CD4-positive, alpha-beta T cell treated with Interleukin-4 for 4 hours (primary cell): ENCODE measurements at places on chromosomes 3 and 15.

DNA sequence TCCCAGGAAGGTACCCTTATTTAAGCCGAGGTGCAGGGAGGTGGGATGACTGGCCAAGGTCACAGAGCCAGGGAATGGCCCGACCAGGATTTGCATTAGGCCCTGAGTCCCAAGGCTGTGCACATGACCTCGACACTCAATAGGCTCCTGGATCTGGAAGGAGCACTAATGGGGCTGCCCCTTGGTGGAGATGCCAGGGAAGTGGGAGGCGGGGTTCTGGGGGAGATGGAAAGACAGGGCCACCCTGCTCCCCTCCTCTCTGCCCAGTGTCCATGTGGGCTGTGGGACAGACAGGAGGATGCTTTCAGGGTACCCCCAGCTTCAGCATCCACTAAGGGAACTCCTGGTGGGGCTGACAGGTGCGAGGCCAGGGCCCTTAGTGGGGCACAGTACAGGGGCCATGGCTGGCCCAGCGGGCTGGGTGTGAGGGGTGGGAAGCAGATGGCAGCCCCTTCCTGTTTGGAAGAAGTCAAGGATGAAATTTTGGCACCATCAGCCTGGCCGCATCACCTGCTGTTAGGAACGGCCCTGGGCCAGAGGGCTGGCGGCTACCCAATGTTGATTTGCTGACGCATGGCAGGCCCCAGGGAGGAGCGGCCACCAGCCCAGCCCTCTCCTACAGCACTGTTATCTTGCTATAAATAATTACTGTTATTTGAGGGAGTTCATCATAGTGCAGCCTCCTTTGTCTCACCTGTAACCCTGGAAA lies 37.3 kb downstream of the ATP2B2 start:
- DNase-seq, result no peak

DNA sequence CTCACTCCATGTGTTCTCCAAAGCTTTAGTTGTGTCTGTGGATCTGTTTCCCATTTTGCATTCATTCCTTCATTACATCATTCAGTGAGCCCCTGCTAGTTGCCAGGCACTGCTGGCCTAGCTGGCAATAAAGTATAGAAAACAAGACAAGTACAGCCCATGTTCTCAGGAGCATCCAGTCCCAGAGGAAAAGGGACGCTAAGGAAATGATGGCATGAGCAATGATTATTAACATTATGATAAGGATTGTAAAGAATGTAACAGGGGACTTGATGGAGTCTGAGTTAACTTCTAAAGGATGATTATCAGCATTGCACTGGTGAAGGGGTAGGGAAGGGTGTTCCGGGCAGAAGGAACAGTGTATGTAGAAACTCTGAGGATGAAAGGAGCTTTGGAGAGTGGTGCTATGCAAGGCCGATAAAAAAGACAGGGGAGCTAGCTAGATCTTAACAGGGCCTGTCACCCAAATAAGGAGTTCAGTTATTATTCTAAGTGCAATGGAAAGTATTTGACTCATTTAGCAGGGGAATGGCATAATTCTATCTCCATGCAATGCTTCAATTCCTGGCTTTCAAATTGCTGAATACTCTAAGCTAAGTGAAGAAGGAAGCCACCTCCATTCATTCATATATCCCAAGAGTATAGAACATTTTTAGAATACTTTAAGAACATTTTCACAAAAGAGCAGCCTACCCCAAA lies 258.2 kb upstream of the STT3B start:
- no peak for DNase-seq

- no peak for DNase-seq
Observed at GRCh38 chr3:111725706-111726105, 130.6 kb upstream of the ZBED2 start.

GRCh38 chr3:58631742-58632141 lies 34.8 kb downstream of the FAM3D start:
- no peak for DNase-seq

- no peak for DNase-seq
Observed at GRCh38 chr3:97070302-97070701, 255.9 kb downstream of the EPHA6 start.

GRCh38 chr15:101391431-101391830 lies 96.4 kb upstream of the SNRPA1 start:
- DNase-seq, result no peak

GRCh38 chr15:48435321-48435720 lies 104.1 kb downstream of the DUT start:
- no peak for DNase-seq

- no peak for DNase-seq
Observed at GRCh38 chr3:129695230-129695629, 88.8 kb upstream of the PLXND1 start.

GRCh38 chr3:120420360-120420759 lies 30.4 kb downstream of the FSTL1 start:
- no peak for DNase-seq

- no peak for DNase-seq
Observed at GRCh38 chr15:85780225-85780985, 14.3 kb downstream of the KLHL25 start.

DNA sequence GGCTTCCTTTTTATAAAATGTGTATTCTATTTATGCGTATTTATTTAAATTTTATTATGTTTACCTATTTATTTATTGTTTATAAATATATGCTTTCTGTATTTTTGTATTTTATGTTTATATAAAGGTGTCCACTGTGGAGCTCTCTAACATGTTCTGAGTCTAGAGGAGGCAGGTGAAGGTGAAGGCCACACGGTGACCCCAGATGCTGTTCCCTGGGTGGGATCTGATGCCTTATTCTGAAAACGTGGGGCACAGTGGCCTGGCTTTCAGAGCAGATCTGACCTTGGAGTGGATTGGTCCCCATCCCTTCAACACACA lies 104.7 kb upstream of the SLC7A14 start:
- no peak for DNase-seq

- DNase-seq, result no peak
Observed at GRCh38 chr15:62390791-62391640, 225.9 kb upstream of the C2CD4B start.

DNA sequence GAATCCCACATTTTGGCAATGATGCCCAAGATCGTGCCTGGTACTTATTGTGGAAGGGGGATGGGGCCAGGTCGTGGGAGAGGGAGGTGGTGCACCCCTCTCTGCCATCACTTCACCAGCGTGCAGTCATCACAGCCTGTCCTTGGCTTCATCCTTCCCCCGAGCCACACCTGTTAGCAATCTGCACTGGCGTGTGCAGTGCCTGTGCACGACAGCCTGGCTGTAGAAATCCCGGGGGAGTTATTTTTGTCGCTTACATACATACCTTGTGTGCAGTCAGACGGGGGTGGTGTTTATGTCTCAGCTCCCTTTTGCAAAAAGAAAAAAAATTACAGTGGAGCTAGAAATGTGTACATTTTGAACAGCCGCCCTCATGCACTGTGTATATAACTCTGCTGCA lies 216.0 kb downstream of the TLE3 start:
- DNase-seq, result no peak

- DNase-seq, result no peak
Observed at GRCh38 chr15:81853150-81853748, 192.6 kb downstream of the MEX3B start.

GRCh38 chr3:56144805-56145204 lies 323.5 kb downstream of the ERC2 start:
- no peak for DNase-seq

- DNase-seq, result no peak
Observed at GRCh38 chr15:57477736-57478522, 101.6 kb downstream of the CGNL1 start.

DNA sequence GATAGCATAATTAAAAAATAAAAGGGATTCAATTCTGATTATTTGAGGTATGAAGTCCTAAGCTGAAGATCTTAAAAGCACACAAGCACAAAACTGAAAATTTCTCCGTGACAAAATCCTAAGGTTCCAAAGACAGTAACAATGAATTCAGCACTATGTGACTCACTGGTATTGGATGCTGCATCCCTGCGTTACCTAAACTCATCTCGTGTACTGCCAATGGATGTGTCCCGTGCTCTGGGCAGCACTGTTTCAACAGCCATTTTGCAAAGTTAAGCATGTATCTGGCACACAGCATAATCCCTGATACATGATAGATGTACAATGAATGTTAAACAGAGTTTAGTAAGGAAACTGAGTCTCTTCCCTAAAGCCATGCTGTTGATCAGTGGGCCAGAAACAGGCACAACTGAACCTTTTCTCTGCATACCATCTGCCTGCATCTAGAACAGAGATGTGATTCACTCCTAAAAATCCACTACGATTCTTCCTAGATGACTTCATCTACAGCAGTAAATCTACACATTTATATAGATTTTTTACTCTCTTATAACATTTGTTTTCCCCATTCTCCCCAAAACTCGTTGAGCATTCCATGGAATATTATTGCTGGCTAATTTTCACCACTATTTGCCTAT lies 14.3 kb downstream of the SUCLG2 start:
- no peak for DNase-seq

GRCh38 chr3:64105816-64106215 lies 82.5 kb upstream of the PSMD6 start:
- no peak for DNase-seq

GRCh38 chr15:70559265-70560239 lies 203.8 kb downstream of the UACA start:
- peak; percentile 62 for DNase-seq

DNA sequence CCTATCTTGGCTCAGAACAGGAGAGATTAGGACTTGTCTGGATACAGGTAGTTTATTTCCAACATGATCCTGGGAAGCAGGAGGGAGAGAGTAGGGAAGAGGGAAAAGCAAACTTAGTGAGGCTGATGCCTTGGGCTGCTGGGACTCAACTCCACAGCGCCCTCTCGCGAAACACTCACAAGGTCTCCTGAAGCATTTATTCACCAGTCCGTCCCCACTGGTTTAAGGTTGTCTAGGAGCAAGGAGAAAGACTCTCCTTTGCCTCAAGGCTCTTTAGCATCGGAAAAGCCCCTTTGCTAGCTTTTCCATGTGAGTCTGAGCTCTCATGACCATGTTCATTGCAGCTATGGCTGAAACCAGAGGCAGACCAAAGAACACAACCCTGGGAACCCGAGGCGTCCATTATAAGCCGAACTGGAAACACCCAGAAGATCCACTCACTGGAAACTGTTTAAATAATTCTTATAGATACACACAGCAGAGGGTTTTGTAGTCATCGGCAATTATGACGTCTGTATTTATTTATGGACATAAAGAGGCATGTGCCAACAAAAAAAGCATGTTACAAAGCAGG lies 244.5 kb downstream of the CD47 start:
- no peak for DNase-seq

GRCh38 chr15:68782589-68783161 lies 38.0 kb downstream of the ANP32A start:
- DNase-seq, result no peak

DNA sequence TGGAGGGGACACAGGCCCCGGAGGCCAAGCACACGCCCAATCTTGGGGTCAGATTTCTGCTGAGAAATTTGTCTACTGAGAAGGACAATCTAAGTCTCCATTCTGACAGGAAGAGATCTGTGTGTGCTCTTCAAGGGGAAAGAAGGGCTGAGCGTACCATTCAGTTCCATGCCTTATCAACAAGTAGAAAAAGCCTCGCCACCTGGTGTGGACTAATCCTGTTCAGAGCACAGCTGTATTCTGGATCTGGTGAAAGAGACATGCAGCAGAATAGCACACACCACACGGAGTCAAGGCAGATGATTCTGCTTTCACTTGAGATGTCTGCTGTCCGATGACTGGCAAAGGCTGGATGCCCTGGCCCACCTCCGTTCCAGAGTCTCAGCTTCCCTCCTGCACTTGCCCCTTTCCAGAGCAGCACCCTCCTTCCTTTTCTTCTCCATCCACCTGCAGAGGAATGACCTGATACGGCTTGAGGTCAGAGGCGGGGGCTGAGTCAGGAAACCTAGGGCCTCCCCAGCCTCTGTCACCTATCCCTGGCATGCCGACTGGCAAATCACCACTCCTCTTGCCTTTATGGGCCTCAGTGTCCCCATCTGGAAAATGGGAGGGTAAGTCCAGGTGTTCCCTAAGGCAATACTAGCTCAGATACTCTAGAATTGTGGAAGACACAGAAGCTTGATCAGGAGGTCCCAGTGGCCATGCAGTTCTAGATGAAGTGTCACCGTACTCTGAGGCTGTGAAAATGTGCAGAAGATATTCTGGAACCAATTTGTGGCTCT lies 36.9 kb upstream of the CTSH start:
- DNase-seq, result no peak

- no peak for DNase-seq
Observed at GRCh38 chr3:34216711-34217335, 418.4 kb downstream of the PDCD6IP start.

DNA sequence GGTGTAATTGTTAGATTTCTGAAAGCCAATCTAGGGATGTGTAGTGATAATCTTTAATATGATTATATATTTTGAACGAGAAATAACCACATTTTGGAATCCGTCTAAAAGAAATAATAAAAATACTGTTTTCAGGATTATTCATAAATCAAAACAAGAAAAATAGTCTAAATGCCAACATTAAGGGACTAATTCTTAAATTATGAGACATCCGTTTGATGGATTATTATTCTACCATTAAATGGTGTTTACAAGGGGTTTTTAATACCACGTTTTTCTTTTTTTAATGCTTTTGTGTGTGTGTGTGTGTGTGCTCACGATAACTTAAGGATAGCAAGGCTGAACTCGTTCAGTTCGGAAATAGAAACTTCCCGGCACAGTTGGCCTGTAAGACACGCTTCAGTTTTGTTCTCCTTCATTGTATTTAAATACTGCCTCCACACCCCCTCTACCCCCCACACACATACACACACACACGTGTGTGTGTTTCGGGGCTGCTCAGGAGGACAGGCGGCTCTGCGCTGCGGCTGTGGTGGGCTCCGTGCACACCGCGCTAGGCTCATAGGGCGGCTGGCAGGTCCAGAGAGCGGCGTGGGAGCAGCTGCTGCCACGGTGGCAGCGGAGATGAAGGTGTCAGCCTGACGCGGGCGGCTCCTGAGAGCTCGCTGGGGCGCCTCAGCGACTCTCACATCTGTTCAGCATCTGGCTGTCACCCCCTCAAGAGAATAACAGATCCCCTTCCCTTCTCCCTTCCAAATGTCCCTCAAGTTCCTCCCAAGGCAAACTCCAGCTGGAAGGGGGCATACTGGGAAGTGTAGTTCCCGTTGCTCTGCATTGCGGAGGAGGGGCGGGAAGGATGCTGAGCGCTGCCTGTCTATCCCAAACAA lies 23.0 kb upstream of the ANP32A start:
- no peak for DNase-seq

DNA sequence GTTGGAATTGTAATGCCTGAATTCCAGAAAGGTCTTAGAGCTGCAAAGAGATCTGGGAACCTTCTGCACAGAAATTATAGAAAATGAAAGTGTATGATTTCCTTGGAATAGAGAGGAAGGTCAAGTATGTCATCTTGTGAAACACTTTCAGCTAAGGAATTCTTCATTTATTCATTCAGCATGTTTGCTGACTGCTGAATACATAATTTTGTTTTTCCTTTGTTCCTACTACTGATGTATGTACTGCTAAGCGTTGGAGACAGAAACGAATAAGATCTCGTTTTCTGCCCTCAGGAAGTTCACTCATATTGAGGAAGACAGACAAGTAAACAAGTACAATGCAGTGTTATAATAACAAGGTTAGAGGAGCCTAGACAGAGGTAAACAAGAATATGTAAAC lies 14.3 kb upstream of the IL20RB start:
- DNase-seq, result no peak

DNA sequence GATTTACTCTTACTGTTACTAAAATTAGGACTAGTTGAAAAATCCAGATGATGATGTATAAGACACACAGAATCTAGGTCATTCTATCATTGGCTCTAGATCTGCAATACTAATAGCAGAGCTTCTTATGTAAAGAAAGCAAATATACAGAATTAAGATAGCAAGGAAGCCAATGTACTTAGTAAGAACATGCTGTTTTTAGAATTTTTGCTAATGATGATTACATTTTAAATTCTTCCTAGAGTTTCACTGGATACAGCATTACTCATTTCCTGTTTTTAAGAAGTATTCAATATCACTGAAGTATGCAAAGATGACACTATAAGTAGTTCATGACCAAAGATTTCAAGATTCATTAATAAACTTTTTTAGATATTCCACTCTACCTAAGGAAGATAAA lies 60.7 kb downstream of the CFAP20DC start:
- DNase-seq, result no peak
